ENCODE measurements at places on chromosomes 12 and 14. TPM values are rescaled to one million over a fixed set of nuclear protein-coding genes. Genes with fewer than 3 reads are reported as not detected.

DNA sequence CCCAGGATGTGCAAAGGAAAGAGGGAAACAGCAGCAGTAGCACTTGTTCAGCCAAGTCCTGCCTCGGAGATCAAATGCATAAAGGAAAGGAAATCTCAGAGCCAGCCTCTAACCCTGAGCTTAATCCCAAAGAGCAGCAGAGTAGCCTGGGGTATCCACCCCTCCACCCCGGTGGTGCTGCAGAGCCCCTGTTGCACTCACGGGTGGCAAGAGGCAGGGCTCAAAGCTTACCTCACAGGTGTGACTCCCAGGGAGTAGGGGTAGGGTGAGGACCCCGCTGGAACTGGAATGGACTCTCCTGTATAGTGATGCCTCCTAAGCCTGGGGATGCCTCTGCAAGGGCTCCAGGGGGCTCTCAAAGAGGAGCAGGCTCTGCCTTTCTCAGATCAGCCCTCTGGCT, 211.1 kb downstream of the CACNA1C start:
- DNase-seq, result no peak

DNA sequence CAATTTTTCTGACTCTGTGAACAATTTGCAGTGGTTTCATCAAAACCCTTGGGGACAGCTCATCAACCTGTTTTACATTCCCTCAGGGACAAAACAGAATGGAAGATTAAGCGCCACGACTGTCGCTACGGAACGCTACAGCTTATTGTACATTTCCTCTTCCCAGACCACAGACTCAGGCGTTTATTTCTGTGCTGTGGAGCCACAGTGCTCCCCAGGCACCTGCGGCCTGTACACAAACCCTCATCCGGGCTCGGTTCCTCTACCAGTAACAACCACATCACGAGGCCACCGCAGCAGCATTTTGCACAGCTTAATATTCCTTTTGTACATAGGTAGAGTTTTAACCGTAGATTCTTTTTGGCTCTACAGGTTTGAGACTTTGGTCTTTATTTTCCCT, 397.4 kb upstream of the OR4E1 start:
- no peak for DNase-seq

CTSG gene
- 0.10 TPM for total RNA-seq

DTD2 gene
- 28.1 TPM for total RNA-seq

DNA sequence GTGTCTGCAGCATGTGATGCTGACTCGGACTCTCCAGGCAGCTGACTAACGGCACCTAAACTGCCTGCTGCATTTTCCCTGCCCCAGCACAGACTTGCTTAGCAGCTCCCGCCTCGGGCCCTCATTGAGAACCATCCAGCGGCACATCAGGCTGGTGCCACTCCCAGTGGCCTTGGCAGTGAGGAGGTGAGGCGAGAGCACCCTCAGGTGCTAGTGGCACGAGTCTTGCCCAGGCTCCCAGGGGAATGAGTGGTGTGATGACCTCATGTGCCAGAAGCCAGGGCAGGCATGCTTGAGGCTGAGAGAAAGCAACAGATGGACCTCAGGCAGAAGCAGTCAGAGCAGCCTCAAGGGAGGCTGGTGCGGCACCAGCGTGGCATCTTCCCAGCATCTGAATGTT, 60.2 kb downstream of the PRKCH start:
- DNase-seq, result no peak

RAPGEF3 gene
- total RNA-seq, result 11.8 TPM

CRADD gene
- 9.6 TPM for total RNA-seq

- no peak for DNase-seq
Measured at GRCh38 chr12:88339254-88339949, 197.3 kb downstream of the TMTC3 start.

DNA sequence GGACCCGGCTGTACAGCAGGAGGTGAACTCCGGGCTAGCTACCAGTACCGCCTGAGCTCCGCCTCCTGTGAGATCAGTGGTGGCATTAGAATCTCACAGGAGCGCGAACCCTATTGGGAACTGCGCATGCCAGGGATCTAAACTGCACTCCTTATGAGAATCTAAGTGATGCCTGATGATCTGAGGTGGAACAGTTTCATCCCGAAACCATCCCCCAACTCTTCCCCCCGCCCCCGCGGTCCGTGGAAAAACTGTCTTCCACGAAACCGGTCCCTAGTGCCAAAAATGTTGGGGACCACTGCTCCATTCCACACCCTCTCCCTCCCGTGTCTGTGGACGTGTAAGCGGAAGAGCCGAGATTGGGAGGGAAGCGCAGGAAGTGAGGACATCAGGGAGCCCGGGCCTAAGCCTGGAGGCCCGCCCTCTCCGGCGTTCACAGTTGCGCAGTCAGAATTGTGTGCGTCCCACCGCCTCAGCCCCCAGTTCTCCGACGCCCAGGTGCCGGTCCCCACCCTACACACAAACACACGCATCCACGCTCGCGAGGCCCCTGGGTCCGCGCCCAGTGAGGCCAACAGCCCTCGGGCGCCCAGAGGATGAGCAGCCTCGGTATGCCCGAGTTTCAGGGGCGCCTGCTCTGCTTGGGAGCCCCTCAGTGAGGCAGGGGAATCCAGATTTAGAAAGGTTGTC, 1.8 kb upstream of the RNASE4 start:
- DNase-seq, result peak; percentile 85

DNA sequence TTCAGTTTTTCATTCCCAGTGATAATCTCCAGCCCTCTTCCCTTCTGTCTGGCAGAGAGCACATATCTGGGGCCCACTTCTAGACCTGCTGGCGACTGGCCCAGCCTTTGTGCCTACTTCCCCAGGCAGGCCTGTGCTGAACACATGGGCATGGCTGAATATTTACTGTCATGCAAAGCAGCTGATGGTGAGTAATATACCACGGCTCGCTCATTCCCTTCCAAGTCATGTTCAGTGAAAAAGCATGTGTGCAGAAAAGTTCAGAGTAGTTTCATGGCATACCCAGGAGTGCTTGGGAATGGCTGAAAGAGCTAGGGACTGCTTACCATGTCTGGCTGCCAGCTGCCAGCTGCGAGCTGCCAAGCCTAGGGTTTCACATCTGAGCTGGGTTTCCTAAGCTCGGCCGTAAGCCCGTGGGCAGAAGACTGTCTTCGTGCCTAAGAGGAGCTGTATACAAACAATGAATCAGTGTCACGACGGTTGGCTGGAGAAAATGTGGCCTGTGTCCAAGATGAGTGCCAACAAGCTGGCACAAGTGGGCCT, 179.9 kb upstream of the PELI2 start:
- DNase-seq, result no peak

- DNase-seq, result no peak
Measured at GRCh38 chr14:58749066-58749669, 111.4 kb downstream of the DACT1 start.

GRCh38 chr12:59318940-59319339, 276.9 kb upstream of the SLC16A7 start:
- no peak for DNase-seq

ACSM4 gene
- 1.9 TPM for total RNA-seq

DNA sequence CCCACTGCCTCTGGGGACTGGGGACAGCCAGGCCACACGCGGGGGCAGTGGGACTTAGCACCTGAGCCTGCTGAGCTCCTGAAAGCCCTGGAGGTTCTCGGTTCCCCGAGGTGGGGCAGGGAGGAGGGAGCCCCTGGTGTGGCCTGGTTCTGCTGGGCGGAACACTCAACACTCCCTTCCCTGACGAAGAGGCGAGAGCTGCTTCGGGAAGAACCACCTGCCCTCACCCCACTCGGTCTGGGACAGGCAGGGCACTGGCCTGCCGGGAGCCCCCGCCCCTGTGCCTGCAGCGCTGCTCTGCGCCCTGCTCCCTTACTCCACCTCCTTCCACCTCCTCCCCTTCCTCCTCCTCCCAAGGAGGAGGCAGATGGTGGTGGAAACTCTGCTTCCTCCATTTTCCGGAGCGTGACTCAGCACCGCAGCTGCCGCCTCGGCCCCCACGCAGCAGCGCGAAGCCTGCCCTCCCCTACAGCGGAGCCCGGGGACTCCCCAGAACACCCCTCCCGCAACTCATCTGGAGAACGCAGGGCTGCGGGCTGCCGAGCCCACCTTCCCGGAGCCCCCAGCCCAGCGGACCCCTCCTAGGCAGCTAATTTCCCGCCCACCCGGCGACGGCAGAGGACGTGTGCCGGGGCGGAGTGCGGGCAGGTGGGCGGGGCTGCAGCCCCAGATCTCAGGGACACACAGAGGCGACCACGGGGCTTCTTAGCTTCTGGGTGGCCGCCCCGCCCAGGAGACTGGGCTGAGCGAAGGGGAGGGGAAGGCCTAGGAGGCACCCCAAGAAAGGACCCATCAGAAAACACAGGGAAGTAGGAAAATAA, 11.7 kb upstream of the INF2 start:
- peak; percentile 94 for DNase-seq

Data from H7 (cell line).